ENCODE measurements at places on chromosomes 3 and 15. TPM values are rescaled to one million over a fixed set of nuclear protein-coding genes. Genes with fewer than 3 reads are reported as not detected.

GRCh38 chr3:190336516-190337189 lies 14.4 kb upstream of the CLDN1 start:
- DNase-seq, result no peak

ALPK3 gene
- polyA plus RNA-seq, result 27.2 TPM

DNA sequence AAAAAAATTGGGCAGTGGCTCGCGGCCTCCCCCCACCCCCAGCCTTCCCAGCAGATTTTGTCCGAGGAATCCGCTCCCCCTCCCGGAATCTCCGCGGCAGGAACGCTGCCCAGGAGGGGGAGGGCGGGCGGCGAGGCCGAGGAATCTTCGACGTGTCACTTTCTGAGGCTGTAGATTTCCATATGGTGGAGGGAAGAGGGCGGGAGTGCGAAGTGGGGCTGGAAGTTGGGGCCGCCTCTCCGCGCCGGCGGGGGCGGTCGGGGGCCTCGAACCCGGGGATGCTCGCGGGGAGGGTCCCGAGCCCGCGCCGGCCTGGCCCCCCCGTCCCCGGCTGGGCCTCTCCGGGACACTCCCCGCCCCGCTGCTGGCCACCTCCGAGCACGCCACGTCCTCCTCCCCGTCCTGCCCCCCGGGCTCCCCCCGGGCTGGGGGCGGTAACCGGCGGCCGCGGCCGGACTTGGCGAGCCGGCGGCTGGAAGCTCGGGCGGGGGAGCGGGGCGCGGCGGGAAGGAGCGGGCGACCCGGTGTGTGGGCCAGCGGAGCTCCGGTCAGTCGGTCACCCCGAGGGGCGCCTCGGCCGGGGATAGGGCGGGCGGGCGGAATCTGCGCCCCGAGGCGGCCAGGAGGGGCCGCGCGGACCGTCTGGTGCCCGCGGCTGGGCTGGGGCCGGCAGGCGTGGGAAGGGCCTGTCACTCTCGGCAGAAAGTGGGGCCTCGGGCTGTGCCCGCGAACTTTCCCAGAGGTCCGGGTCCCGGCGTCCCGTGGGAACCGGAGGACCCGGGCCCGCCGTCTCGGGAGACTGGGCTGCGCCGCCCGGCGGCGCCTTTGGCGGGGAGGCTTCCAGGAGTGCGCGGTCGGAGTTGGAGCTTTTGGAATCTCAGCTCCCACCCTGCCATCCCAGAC lies 951 bp downstream of the FNDC3B start:
- DNase-seq, result peak; percentile 86

TLR9 gene
- 0.36 TPM for polyA plus RNA-seq

ARGFX gene
- not detected for polyA plus RNA-seq

GRCh38 chr3:4174791-4175190 lies 128.4 kb upstream of the SETMAR start:
- no peak for DNase-seq

CCDC54 gene
- not detected for polyA plus RNA-seq

DNA sequence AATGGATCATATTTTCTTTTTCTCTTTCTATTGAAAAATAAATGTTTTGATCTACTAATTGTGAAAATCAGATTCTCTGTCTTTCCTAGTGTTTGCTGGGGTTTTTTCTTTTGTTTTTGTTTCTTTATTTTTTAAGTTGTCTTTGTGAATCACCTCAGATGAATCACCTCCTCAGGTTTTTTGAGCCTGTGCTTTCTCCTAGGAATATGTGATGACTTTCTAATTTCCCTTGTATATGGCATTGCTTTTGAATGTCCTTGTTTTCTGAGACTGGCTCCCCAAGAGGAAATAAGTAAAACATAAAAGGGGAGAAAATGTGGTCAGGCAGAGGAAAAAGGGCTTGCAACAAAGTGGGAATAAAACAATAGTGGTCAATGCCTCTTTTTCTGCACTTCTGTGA lies 750.0 kb downstream of the ZPLD1 start:
- no peak for DNase-seq

UNC13C gene
- polyA plus RNA-seq, result 10.1 TPM

DNA sequence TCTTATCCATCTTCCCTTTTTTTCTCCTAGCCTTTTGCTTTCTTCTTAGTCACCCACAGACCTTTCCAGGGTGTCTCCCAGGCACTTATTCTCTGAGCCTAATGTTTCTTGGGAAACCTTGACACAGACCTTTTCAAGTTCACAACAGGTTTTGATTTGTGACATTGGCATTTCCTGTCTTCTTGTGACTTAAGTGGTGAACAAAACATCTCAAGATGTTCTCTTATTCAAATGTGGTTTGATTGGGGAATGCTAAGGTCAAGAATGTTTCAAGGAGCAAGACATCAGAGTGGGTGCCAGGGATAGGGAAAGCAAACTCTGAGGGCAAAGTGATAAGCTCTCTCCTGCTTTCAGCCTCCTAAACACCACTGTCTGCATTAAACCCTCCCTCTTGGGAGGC lies 68.2 kb upstream of the GSK3B start:
- no peak for DNase-seq

Measured in renal pelvis (tissue), 12 donors.